ENCODE measurements at places on chromosomes 1 and 21.

DNA sequence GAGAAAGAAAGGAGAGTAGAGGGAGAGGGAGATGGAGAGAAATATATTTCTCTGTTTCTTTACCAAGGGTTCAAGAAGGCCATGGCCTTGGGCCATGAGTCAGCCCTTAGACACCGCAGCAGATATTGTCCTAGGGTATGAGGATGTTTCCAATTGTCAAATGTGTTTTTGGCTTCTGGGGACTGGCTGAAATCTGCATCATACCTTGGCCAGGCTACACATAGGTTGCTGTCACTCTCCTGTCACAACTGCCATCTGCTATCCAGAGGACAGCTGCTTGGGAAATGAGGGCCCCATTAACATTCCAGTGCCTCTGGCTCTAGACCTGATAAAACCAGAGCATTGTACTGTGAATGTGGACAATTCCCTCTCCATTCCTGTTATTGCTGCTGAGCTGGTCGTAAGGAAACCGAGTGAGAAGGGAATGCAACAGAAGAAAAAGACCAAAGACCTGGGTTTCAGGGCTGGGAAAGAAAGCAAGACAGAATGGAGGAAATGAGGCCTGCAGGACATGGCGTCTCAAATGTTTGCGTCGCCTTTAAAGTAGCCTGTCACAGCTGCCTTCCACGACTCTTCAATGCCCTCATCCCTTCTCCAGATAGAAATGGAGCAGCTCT lies 8.8 kb upstream of the PIGC start:
- no peak for DNase-seq

DNA sequence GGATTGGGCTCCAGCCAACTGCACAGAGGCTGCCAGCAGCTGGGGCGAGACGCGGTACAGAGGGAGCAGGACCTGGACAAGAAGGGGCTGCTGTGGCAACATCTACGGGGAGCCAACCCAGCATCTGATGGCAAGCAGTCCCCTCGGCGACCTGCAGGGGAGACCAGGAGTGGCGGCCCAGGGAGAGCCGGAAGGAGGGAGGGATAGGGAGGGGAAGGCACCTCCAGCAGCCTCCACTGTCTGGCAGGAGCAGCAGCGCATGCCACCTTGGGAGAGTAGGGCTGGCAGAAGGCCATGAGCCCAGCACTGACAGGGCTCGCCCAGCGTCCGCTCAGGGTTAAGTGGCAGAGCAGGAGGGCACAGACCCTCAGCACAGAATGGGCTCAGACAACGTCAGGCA lies 17.3 kb downstream of the CHD5 start:
- DNase-seq, result no peak

DNA sequence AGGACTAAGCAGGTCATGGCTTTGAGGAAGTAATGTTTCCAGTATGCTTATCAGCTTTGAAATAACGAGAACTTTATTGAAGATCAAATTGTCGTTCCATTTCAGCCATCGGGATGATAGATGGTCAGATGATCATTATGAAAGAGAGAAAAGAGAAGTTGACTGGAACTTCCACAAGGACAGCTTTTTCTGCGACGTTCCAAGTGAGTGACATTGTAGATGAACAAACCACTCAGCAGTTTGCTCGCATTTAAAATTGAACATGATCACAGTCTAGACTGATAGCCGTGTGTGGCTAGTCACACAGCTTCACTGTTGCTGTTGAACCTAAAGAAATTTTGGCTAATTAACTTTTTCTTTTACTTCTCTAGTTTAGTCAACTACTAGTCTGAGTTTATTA lies 151.1 kb downstream of the TLR5 start:
- no peak for DNase-seq

GRCh38 chr1:65069011-65069565 lies 78.9 kb upstream of the AK4 start:
- DNase-seq, result no peak

DNA sequence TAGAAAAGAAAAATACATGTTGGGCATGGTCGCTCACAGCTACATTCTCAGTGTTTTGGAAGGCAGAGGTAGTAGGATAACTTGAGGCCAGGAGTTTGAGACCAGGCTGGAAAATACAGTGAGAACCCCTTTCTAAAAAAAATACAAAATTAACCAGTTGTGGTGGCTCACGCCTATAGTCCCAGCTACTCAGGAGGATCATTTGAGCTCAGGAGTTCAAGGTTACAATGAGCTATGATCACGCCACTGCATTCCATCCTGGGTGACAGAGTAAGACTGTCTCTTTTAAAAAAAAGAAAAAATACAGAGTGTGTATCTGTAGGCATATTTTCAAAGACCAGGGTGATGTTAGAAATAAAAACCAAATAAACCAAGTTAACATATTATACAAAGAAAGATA lies 57.8 kb downstream of the HFM1 start:
- DNase-seq, result no peak

DNA sequence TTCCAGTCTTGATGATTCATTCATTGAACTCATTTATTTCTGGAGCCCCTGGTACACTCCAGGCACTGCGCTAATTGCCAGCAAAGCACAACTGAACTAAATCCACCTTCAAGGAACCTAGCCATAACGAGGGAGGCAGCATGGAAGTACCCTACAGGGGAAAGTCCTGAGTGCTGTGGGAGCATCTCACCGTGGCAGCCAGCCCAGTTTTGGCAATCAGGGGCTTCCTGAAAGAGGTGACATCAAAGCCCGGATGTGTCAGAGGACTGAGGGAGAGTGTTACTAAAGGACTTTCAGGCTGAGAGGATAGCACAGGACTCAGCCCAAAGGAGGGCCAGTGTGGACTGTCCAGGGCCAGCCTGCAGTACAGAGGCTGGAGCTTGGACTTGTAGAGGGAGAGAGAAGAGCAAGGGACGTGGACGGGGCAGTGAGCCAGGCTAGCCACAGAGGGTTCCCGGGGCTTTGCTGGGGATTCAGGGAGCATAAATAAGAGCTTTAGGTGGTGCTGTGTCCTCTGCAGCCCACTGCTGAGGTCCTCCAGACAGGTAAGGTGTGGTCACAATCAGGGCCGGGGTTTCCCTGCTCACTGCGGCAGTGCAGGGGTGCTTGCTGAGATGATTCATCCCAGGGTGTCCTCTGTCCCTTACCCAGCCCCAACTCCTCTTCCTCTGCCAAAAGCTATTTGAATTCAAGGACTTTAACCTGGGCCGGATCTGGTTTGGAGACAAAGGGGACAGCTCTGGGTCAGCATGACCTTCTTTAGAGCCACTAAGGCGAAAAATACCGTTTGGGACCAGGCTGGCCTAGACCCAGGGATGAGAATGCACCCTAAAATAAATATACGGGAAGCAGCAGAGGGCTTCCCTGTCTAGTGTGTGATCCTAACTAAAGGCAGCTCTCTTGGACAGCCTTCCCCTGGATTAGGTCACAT lies 128.3 kb downstream of the EDEM3 start:
- no peak for DNase-seq

GRCh38 chr1:187264995-187265602 lies 436.4 kb downstream of the PLA2G4A start:
- no peak for DNase-seq

DNA sequence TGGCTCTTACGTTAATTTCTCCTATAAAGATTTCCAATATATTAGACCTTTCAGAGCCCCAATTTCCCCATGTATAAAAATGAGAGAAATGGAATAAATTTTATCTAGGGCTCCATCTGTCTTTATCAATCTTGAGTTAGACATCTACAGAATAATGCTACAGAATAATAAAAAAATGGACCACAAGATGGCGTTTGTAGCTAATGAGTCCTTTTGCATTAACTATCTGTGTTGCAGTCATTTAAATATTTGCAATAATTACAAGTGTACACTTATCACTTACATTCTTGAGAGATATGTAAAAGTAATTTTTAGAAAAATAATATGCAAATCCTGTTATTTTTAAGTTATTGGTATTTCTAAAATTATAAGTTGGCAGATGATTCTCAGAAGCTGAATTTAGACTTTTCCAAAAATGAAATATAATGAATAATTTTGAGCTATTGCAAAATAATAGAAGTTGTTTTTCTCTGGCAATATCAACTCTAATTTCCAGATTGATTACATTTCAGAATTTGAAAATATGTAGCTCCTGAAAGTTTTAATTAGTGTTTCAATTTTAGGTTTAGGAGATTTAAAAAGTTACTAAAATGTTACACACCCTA lies 87.7 kb downstream of the SNX7 start:
- no peak for DNase-seq

GRCh38 chr1:194568610-194569009 lies 1382.2 kb upstream of the B3GALT2 start:
- no peak for DNase-seq

GRCh38 chr21:34351786-34352241 lies 12.0 kb upstream of the KCNE2 start:
- no peak for DNase-seq

DNA sequence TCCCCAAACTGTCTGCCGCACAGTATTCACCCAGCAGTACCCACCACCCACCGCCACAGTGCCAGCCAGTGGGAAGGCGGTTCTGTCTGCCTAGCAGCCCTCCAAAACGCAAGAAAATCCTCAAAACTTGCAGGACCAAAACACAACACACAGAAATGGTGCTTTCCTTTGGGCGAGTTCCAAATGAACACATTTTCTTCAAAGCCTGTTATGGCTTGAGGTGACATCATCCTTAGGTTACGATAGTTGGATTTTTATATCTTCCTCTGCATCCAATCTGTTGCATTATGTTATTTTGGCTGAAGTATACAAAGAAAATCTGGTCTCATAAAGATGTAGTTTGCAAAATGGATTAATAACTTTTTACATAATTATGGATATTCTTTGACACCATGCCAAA lies 8.4 kb upstream of the SPRR3 start:
- no peak for DNase-seq

DNA sequence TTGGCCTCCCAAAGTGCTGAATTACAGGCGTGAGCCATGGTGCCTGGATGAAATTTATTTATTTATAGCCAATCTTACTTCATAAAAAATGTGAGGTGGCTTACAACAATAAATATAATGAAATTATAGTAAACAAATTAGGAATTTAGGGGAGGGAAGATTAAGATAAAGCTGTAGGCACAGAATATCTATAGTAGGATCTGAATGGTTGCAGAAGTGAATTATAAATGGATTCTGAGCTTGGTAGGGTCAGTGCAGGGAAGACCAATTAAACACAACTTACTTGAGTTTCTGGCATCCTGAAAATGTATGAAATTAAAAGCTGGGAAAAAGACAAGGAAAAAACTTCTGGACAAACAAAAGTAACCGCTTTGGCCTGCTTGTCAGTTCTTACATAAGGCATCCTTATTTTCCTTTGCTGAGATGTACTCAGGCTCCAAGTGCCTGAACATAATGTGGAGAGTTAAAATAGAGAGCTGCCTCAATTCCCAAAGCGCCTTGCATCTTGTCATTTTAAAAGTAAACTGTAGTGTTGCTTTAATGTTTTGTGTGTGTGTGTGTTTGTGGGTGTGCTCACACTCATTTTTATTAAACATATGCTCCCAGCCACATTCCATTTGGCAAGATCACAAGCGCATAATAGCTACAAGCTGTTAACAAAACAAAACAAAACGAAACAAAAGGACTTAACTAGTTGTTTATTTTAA lies 247.3 kb downstream of the S1PR1 start:
- no peak for DNase-seq

GRCh38 chr1:233597489-233597901 lies 16.4 kb upstream of the KCNK1 start:
- no peak for DNase-seq

DNA sequence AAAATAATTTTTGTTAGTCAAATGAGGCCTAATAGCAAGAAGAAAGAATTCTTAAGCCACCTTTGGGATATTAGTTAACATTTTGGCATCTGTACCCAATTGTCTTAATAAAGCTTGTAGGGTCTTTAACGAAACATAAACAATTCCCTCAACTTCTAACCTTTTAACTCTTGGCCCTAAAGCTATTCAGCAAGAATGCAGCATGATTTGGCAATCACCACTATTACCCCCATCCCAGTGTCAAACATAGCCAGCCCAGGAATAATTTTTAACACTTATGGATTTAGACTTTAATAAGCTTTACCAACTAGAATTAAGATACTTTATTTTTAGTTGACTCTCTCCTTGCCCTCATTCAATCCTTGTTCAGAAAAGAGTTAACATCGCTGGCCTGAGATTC lies 2.5 kb upstream of the SLC16A4 start:
- DNase-seq, result no peak

DNA sequence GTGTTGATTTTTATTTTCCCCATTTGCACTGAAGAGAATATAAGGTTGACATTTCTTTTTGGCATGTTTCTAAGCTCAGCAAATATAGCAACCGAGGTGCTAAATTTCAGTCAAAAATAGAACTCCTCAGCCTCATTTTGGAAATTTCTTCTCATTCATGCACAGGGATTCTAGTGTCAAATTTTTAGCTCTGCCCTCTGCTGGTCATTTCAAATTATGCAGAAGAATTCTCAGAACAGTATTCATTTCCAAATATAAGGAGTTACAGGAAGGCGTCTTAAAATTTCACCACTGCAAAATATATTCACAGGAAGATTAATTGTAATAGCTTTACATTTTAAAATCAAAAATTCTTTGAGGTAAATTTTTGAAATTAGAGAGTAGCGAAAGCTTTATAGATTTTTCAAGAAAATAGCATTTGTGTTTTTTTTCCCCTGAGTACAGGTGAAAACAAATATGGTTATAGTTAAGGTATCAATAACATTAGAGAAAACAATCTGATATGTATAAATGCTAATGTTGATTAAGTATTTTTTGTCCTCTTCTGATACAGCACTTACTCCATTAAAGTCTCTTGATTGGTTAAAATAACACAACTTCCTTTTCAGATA lies 57.9 kb downstream of the FMN2 start:
- no peak for DNase-seq
